WERI-Rb-1 (cell line): ENCODE measurements at places on chromosomes 4 and X.
A peak's percentile ranks its signal among the peaks of the same experiment; 100 is the strongest.

DNA sequence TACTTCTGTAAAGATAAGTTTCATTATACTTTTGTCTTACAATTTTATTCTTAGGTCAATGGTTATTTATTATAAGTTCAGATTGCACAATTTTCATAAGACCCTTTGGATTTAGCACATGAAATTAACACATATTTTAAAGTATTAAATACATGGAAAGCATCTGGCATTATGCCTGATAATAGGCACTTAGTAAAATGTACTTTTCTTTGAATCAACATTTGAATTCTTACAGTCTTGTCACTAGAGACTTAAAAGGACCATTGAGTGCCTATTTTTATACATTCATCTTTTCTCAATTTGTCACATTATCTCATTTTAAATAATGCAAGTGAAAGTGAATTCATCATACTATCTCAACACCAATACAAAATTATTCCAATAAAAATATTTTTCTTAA lies 23.0 kb downstream of the NIPAL1 start:
- DNase-seq = no peak

DNA sequence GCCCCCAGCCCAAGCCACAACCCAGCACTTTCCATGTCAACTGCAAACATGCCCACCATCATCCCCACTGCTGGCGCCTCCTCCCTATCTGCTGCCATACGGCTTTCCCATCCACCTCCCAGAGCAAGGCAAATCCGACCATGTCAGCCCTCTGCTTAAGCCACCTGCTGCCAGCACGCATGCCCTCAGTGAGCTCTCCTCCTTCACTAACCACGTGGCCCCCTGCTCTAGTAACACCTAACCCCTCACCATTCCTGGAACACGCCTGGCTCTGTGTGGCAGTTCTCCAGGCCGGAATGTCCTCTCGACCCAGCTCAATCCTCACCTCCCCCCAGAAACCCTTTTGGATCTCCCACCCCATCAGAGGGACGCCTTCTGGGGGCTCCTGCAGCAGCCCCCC lies 17.4 kb downstream of the BCAP31 start:
- DNase-seq = no peak

- no peak for DNase-seq
Measured at GRCh38 chr4:1872870-1873269, 1.7 kb downstream of the NSD2 start.

- DNase-seq = no peak
Measured at GRCh38 chrX:49192722-49193328, 6.7 kb upstream of the PRICKLE3 start.

DNA sequence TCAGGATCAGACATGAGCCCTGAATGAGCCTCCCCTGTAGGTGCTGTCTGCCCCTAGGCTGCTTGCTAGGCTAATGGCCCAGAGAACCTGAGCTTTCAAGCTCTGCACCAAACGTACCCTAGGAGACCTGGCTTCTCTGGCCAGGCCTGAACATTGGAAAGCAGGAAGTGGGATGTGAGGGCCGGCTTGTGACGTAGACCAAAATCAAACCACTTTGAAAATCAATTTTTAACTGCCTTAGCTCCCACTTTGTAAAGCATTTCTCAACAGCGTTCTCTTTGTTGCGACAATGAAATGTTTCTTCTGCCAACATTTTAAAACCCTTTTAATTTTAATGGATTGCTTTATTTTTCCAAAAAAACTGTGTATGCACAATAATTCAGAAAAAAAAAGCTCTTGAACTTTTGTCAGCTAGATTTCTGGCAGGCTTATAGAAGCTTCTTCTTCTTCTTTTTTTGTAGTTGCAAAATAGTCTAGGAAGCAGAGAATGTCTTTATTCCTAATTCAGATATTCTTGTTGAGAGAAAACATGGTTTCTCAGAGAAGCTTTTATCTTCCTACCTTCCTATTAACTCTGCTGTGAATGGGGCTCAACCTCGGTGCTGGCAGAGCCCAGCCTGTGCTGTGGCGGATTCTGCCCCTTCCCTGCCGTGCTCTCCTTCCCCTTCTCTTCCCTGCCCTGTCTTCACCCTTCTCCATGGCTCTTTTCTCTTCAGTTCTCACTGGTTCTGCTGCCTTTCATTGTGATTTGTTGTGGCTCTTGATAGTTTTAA lies 145.2 kb upstream of the SFRP2 start:
- no peak for DNase-seq

DNA sequence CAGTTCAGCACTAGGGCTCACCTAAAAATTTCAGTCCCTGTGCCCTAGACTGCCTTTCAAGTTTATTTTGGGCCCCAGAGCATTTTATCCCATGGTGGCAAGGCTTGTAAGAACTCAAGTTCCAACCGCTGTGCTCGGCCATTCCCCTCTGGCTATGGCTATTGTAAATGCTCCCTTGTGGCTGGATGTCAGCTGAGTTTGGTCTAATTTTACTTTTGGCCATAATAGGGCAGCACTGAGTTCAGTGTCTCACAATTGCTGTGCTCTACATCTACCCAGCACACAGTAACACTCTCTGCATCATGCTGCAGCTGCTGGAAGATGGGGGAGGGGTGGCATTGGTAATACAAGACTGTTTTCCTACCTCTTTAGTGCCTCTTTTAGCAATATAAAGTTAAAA lies 210.8 kb upstream of the IRS4 start:
- no peak for DNase-seq

GRCh38 chr4:102901804-102902203 lies 33.0 kb downstream of the CISD2 start:
- no peak for DNase-seq

- peak; percentile 44 for DNase-seq
Measured at GRCh38 chr4:1249731-1250526, 999 bp upstream of the CTBP1 start.

DNA sequence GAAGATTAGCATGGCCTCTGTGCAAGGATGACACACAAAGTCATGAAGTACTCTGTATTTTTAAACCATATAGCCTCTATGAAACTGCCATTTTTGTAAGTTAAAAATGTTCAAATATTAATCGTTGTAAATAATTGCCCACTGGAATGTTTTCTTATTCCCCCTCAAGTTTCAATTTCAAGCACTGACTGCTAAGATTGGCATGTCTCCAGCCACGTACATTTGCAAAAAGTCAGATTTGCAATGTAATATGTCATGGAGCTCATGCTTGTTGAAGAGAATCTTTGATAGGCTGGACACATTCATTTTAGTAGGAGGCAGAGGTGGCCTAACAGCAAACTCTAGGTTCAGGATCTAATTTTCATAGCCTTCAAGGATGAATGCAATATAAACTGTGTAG lies 124.7 kb downstream of the CBR4 start:
- DNase-seq = no peak

DNA sequence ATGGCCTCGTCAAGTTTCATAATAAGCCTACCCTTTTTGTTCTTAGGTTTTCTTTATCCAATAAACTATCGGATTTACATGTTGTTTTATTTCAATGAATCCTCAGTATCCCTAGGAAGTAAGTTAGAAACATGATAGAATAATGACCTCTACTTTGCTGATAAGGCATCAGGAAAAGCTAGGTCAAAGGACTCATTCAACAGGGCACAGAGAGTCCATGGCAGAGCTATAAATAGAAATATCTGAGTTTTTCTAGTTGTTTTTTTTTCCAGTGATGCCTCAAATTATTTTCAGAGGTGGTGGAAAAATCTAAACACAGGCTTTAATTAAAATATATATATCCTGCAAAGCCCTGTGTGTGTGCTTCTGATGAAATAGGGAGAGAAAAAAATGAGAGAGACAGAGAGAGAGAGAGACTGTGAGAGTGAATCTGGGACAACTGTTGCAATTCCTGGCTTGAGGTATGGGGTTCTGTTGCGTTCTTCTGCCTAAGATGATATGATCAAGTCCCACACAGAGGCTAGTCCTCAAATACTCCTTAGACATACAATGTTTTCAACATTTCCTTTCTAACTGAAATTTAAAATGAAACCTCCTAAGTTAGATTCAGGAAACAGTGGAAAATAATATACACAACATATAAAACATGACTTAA lies 139.9 kb downstream of the HDX start:
- DNase-seq = no peak

- DNase-seq = no peak
Measured at GRCh38 chr4:142265536-142265935, 580.6 kb downstream of the INPP4B start.

DNA sequence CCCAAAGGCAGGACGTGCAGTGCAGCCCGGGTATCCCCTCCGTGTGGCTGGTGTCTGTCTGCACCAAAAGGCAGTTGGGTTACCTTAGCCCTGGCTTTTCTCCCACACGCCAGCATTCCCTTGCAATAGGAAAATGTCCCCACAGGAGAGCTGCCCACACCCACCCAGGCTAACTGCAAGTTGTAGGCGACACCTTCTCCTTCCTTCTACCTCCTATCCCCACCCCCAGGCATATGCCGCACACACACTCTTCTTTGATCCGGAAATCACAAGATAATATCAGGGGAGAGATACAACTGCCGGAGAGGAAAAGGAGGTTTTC lies 444 bp upstream of the APBB2 start:
- DNase-seq = no peak

DNA sequence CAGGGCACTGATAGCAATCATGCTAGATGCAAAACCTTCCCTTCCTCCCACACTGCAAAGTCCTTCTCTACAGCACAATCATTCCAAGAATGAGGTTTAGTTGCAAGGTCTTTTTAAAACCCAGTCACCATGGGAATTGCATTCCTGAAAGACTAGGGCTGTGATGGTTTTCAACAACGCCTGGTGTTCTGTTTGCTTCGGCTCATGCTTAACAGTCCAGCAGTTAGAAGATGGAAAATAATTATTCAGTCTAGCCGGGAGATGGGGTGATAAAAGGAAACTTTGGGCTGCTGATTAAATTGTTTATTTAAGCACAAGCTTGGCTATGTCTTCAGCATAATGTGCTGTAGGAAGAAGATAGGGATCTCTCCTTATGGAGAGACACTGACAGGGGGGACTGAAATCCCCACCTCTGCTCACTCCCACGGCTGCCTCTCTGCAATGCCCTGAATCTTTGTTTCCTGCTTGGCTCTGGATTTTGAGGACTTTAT lies 211.4 kb downstream of the MID1IP1 start:
- no peak for DNase-seq

- no peak for DNase-seq
Measured at GRCh38 chrX:150574559-150575418, 6.4 kb downstream of the MTM1 start.

GRCh38 chrX:21728276-21728968 lies 29.5 kb downstream of the SMPX start:
- no peak for DNase-seq

DNA sequence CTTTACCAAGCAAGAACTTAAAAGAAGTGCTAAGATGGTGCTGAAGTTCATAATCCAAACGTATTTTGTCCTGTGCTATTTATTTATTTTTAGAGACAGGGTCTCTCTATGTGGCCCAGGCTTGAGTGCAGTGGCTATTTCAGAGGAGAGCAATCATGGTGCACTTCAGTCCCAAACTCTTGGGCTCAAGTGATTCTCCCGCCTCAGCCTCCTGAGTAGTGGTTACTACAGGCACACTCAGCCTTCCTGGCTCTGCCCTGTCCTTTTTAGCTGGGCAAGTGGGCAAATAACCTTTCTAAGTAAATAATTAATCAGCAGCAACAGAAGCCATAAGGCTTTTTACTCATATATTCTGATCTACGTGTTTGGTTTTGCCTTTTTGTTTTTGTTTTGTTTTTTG lies 2.6 kb downstream of the NSD2 start:
- DNase-seq = no peak

DNA sequence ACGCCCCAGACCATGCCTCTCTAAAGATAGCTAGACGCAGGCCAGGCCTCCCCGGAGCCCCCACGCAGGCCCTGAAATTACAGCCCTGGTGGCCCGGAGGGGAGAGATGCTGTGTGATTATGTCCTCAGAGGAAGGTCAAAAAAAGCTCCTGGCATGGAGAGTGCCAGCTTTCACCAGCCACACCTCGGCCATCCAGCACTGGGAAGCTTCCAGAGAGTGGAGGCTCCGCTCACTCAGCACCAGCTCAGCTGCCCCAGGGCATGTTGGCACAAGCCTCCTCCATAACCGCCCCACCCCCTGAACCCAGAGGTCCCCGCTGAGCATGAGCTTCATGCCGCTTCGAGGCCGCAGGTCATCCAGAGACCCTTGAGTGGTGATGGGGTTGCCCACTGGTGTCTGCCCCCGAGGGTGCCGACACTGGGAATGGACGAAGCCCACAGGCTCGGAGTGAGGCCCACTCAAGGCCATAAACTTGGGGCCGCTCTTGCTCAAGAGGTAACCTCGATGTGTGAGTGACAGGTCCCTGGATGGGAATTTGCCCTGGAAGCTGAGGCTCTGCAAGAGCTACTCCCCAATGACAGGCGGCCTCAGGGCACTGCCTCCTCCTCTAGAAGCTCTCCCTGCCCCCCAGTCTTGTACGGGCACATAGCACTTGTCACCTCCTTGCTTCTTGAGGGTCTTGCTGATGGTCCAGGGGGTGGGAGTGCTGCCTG lies 4.4 kb upstream of the BGN start:
- no peak for DNase-seq

DNA sequence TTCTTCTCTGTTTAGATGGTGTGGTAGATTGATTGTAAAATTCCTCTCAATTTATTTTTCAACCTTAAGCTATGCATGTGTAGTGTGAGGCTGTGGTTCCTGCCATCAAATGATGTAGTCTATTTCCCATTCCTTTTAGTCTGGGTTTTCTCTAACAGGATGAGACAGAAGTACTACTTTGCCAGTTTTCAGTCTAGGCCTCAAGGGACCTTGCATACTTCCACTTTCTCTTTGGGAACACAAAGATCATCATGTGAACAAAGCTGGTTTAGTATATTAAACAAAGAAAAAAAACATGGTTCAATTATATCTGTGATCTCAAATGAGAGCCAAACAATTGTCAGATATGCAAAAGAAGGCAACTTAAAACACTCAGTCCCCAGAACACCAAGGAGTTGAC lies 1284.0 kb downstream of the RAPGEF2 start:
- no peak for DNase-seq

DNA sequence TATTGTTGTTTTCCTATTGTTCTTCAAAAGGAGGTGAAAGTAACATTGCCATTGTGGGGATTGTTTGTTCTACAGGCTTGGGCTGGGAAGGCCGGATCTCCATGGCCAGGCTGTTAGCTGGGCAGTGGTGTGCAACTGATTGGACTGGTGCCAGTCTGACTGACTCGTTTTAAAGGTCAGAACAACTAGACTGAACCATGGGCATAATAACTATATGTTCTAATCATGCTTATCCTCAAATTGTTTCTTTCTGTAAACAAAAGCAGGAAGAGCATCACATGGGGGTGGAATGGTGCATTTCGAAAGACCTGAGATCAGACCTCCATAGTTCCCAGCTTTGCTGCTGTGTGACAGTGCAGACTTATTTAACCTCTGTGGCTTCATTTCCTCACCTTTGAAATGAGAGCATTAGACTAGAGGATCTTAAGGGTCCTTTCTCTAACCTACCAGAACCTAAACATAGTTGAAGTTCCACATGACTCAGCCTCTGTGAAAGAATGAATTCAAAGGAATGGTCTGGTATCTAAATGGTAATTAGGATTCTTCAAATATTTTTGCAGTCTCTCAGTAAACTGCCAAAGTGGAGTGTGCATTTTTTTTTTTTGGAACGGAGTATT lies 66.7 kb upstream of the PGRMC2 start:
- DNase-seq = no peak

GRCh38 chr4:83657336-83657735 lies 121.4 kb downstream of the GPAT3 start:
- DNase-seq = no peak
